ENCODE measurements at places on chromosomes 1 and 21. TPM values are rescaled to one million over a fixed set of nuclear protein-coding genes. Genes with fewer than 3 reads are reported as not detected.

DNA sequence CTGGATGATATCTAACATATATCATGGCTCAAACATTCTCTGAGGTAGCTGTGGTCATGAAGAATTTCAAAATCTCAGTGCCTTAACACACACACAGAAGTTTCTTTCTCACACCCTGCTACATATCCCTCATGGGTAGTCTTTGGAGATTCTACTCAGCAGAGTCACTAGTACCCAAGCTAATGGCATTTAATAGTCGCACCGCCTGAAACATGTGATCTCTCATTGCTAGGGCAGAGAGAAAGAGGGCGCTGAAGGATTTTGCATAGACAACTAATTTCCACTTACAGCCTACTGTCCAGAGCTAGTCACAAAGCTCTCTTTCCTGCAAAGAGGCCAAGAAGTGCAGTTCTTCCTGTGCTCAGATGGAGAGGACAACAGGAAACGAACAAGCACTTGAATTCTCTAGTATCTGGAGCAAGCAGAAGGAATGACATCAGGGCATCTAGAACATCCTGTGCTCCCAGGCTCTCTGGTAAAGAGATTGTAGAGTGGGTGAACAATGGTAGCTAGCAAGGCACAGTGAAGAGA is 183.4 kb upstream of the PTBP2 start:
- no peak for DNase-seq

The KCNJ6 gene
- not detected for total RNA-seq

The CELA3A gene
- not detected for total RNA-seq

DNA sequence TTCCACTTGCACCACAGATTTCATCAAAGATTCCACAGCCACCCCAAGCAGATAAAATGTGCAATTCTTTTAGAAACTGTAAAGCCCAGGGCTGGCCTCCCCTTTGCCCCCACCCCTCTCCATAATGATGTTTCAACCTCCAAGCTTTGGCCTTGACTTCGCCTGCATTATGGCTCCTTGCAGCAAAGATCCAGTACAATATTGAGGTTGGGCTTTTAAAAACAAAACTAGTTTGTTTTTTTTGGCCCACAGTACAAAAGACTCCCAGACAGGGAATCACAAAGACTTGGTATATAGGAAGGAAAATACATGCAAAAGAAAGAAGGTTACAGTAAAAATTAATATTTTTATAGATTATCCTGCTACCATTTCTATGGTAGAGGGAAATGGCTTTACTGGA is 356.5 kb upstream of the PTBP2 start:
- no peak for DNase-seq

- no peak for DNase-seq
These were observed 172.7 kb downstream of the RASAL2 start for GRCh38 chr1:178266619-178267066.

- DNase-seq, result no peak
These were observed 94.0 kb upstream of the WNT4 start for GRCh38 chr1:22236900-22237299.

DNA sequence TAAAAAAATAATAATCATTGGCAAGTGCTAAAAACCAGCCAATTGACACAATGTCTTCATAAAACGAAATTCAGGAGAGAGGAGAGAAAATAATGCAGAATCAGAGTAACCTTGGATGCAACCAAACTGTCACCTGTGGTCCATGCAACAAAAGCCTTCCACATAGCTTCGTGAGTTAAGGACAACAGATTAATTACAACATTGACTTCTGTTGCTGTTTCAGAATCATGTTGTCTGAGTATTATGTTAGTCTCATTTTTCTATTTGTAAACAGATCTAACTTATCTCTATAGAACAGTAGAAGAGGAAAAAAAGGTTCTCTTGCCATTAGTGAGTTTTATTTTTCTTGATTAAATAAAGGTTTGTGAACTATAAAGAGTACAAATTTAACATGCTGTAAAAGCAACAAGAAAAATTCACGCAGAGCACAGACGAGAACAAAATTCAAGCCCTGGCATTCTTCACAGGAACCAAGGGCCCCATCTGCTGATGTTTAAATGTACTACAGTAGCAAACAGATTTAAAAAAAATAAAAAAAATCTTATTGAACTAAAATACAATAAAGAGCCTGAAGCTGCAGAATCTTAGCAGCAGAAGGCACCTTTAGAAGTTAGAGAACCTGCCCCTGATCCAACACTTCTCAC is 381.1 kb upstream of the PKN2 start:
- no peak for DNase-seq

GRCh38 chr21:23455676-23456075 is 2151.6 kb downstream of the MRPL39 start:
- no peak for DNase-seq

- no peak for DNase-seq
These were observed 5.6 kb downstream of the TMEM167B start for GRCh38 chr1:109096120-109096519.
